Type B pancreatic cell (in vitro differentiated cells): ENCODE measurements at places on chromosomes 5 and 9. TPM values are rescaled to one million over a fixed set of nuclear protein-coding genes. Genes with fewer than 3 reads are reported as not detected.

- DNase-seq: no peak
Measured at GRCh38 chr5:32519508-32519907, 65.8 kb upstream of the SUB1 start.

- DNase-seq: no peak
Measured at GRCh38 chr5:96968074-96968473, 32.2 kb downstream of the LNPEP start.

DNA sequence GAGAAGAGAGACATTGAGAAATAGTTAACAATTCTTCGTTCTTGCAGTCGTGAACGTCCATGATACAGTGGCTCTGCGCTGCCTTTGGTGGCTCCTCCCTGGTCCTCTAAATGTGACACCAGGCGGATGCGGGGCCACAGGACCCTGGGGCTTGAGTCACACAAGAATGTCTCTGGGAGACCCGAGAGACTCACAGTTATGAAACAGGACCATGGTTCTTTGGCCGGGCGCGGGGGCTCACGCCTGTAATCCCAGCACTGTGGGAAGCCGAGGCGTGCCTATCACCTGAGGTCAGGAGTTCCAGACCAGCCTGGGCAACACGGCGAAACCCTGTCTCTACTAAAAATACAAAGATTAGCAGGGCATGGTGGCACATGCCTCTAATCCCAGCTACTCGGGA, 767 bp upstream of the ZDHHC11 start:
- no peak for DNase-seq

Gene WDR31
- 5.0 and 6.7 TPM in 2 replicates for total RNA-seq

DNA sequence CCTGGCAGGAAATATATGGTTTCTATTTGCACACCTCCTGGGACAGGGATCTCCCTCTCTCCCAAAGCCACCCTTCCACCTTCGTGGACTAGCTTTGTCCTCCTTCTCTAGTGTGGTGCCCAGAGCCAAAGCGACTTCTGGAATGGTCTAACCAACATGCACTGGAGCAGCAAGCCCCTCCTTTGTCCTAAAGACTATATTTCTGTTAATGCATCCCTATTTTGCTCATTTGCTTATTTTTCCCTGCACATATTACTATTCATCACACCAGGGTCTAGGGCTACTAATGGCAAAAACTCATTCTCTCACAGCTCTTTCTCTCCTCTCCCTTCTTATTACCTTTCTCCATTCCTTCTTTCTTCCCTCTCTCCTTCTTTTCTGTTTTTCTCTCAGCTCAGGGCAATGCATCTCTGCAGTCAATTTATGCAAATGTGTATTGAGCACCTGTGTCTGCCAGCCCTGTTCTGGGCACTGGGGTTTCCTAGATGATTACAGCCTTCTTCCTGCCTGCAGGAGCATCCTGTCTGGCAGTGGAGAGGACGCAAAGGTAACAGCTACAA, 2.8 kb upstream of the NEURL1B start:
- DNase-seq: no peak

Gene TMEM252
- 0.67 and 0.80 TPM in 2 replicates for total RNA-seq

Gene OGN
- total RNA-seq: 2.8 TPM in 1 of 2 replicates, not detected in the other

GRCh38 chr9:5292141-5292540, 12.4 kb downstream of the RLN2 start:
- DNase-seq: no peak

DNA sequence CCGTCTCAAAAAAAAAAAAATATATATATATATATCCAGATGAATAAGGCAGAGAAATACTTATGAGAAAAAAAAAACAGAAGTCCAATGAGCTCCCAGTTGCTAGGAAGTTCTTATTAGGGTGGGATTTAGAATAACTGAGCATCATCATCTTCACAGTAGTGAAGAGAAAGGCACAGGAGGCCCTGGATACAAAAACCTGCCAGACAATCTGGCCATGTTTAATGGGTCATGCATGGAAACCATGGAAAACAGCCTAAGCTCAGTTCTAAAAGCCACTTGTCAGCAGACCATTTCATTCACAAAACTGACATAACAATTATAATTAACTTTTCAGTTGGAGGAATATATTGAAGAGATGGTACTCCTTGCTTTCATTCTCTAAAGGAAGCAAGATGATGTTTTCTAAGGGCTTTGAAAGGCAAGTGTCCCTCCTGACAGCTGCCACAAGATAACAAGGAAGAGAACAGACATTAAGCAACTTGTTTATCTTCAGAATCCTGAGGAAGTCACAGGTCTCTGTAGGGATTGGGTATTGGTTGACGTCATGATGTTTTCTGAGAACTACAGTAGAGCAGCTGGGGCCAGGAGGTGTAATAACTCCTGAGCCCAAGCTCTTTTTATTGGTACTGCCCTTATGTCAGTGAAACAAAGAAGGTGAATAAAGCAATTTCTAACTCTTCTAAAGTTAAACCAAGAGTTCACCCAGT, 463.1 kb downstream of the DMAC1 start:
- DNase-seq: no peak

GRCh38 chr9:17810728-17811571, 232.1 kb downstream of the SH3GL2 start:
- no peak for DNase-seq

DNA sequence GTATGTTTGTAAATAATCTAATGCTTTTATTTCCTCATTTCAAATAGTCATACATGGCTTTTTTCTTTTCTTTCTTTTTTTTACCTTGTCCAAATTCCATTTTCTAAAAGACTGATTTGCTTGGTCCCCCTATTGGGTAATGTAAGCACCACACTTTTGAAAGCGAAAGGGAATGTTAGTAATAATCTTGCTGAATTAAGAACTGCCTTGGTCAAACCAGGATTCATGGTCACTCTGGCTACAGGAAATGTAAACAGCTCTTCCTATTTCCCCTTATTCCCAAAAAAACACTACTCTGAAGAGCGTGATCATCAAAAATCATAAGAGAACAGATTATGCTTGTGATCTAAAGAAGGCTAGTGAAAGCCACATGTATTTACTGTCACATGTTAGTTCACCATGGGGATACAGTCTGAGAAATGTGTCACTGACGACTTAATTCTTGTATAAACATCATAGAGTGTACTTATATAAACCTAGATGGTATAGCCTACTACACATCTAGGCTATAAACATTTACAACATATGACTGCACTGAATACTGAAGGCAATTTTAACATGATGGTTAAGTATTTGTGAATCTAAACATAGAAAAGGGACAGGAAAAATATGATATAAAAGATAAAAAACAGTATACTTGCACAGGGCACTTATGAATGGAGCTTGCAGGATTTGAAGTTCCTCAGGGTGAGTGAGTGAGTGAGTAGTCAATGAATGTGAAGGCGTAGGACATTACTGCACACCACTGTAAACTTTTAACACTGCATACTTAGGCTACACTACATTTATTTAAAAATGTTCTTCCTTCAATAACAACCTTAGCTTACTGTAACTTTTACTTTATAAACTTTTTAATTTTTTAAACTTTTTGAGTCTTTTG, 75.3 kb downstream of the HMGCR start:
- DNase-seq: no peak

- DNase-seq: no peak
Measured at GRCh38 chr5:95836544-95836943, 14.0 kb upstream of the GLRX start.

DNA sequence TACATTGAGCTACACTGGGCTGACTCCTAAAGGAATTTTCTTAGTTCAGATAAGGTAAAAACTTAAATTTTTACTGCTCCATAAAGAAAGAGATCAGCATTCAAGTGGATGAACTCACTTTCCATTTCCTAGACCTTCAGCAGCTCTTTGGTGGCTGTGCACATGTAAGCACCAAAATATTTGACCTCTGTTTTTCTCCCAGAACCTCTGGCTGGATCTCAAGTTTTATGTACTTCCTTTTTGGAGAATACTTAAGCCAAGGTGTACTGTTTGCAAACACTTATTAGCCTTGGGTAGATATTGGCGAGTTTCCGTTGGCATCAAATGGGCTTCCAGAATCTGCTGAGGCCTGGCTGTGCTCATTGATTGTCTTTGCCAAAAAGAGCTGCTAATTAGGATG, 10.3 kb downstream of the TNC start:
- DNase-seq: no peak

DNA sequence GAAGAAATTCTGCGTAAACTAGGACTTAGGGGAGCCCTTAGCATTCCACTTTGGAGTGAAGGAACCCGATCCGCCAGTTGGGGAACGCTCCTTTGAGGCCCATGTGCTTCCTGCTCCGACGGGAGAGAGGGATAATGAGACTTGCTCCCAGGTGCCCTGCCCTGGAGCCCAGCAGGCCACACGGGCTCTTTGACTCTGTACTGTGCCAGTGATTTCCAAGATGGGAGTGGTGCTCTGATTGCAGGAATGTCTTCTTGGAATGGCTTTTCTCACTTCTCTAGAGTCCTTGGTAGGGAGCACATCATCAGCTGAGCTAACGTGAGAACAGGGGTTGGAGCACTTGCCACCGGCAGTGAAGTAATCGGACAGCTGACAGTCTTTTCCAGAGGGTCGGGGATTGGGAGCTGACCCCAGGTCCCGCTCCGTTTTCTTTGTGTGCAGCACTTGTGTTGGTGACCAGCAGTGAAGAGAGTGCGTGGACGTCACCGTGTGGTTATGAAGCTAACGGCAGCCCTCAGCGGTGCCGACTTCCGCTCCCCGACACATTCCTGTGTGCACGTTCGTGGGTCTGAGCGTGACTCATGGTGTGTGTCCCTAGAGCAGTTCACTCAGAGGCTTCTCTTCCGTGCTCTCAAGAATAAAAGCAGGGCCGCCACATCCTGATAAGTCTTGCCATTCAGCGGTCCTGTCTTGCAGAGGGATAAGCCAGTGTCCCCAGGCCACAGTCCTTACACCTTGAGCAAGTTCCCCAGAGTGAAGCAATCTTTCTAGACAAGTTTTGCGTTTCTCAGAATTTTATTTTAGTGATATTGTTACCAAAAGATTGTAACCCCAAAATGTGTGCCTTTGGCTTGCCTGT, 25.6 kb downstream of the ABL1 start:
- no peak for DNase-seq

Gene CCNI2
- 0.76 and 1.4 TPM in 2 replicates for total RNA-seq

Gene SLC4A9
- 0.17 TPM in 1 of 2 replicates, not detected in the other for total RNA-seq

GRCh38 chr5:160657622-160658458, 194.2 kb downstream of the ATP10B start:
- no peak for DNase-seq

DNA sequence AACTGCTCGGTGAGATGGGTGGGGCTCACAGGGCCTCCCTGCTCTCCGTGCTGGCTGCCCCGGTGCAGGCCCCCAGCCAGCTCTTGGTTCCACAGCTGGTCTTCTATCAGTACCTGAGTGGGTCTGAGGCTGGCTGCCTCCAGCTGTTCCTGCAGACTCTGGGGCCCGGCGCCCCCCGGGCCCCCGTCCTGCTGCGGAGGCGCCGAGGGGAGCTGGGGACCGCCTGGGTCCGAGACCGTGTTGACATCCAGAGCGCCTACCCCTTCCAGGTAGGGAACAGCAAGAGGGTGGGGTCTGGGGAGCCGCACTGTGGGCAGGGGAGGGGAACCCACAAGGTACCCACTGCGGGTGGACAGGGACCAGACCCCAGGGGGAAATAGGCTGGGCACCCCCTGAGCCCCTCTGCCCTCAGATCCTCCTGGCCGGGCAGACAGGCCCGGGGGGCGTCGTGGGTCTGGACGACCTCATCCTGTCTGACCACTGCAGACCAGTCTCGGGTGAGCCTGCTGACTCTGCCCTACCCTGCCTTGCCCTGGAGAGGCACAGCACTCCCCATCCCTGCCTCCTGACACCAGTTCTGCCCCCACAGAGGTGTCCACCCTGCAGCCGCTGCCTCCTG, 2.8 kb downstream of the MAMDC4 start:
- DNase-seq: no peak

DNA sequence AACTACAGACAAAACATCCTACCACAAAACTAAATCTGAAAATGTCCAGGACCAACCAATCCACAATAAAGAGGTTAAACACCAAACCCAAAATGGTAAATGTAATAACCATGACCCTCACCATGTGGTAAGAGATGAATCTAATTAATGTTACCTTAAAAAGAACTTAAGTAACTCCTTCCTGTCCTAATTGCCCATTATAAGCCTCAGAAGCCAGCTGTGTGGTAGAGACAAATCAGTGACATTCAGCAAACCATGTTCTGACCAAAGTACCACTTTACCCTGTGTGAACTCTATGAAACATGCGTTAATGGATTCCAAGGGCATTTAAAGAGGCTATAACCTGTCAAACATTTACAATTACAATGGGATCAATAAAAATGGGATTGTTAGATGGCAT, 25.0 kb downstream of the LPAR1 start:
- DNase-seq: no peak

GRCh38 chr5:102867992-102868662, 113.0 kb downstream of the PAM start:
- no peak for DNase-seq

DNA sequence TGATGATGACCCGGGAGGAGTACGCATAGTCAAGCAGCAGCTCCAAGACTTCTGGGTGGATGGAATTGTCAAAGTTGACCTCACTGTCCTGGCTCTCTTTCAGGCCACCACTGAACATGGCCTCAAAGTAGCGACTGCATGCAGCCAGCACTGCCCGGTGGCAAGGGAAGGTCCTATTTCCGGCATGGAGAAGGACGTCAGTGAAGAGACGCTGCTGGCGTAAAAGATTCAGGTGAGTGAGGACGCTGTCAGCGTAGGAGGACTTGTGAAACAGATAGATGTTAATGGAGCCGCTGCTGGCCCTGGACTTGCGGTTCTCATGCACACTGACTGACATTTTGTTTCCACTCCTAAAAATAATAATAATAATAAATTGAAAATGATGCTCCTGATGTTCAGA, 4.4 kb downstream of the ENC1 start:
- DNase-seq: no peak

- DNase-seq: peak; percentile 45
Measured at GRCh38 chr5:133382661-133383579, 229.4 kb downstream of the FSTL4 start.

- DNase-seq: no peak
Measured at GRCh38 chr9:110996436-110997220, 41.6 kb downstream of the LPAR1 start.

Gene GDF9
- 1.4 and 1.5 TPM in 2 replicates for total RNA-seq

DNA sequence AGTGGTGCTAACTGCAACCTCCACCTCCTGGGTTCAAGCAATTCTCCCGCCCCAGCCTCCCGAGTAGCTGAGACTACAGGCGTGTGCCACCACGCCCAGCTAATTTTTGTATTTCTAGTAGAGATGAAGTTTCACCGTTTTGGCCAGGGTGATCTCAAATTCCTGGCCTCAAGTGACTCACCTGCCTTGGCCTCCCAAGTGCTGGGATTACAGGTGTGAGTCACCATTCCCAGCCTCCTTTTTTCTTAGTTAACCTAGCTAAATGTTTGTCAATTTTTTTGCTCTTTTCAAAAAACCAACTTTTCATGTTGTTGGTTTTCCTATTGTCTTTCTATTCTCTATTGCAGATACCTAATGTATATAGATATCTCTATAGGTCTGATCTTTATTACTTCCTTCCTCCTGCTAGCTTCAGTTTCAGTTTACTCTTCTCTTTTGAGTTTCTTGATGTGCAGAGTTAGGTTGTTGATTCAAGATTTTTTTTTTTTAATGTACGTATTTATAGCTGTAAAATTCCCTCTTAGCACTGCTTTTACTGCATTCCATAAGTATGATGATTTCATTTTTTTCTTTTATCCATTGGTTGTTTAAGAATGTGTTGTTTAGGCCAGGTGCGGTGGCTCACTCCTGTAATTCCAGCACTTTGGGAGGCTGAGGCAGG, 32.9 kb downstream of the FGD3 start:
- DNase-seq: no peak

GRCh38 chr5:142428773-142429473, 104.1 kb upstream of the SPRY4 start:
- DNase-seq: no peak

- no peak for DNase-seq
Measured at GRCh38 chr9:101536938-101537337, 3.3 kb downstream of the RNF20 start.

Gene BASP1
- total RNA-seq: 131 and 197 TPM in 2 replicates

GRCh38 chr9:73153793-73154227, 2.1 kb downstream of the ANXA1 start:
- DNase-seq: no peak
